ENCODE measurements at places on chromosomes 3 and 15. TPM values are rescaled to one million over a fixed set of nuclear protein-coding genes. Genes with fewer than 3 reads are reported as not detected.

- H3K27ac ChIP-seq, result no peak overlapping the region
- no peaks in the 10 kb centered on the region for H3K36me3 ChIP-seq
- no peaks in the 10 kb centered on the region for H3K4me1 ChIP-seq
Observed at GRCh38 chr3:192840143-192840836, 77.4 kb downstream of the MB21D2 start.

DNA sequence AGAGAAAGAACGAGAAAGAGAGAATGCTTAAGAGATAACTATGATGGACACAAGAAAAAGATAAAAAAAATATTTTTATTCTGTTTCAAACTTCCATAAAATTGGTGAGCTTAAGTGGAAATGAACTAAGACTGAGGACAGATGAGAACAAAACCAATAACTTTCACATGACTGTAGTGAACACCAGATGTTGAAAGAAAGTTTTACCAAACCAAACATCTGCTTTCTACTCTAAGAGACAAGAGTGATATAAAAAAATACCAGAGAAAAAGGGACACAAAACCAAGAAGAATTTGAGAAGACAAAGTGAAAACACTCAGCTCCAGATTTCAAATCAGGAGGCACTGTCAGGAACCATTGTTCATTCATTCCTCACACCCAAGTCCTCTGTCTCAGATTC is 147.9 kb downstream of the IMPG2 start:
- H3K4me1 ChIP-seq, result no peaks in the 10 kb centered on the region
- no peaks in the 10 kb centered on the region for H3K27me3 ChIP-seq
- DNase-seq, result no peak
- H3K27ac ChIP-seq, result no peak overlapping the region

DNA sequence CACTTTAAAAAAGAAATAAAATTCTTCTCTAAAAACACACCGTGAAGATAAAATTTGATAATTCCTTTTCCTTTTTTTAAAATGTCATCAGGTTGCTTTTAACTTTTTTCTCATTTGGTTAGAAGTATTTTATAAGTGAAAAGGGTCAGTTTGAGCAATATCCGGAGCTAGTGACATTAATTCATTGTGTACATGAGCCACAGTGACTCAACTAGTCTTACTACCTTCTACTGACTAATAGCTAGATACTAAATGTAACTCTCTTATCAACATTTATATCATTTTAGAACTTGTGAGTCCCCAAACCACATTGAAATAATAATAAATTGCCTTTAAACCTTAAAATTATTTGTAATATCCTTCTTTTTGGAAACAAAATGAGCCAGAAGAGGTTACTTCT is 101.2 kb upstream of the ZBTB20 start:
- H3K4me1 ChIP-seq, result no peaks in the 10 kb centered on the region
- no peaks in the 10 kb centered on the region for H3K36me3 ChIP-seq
- DNase-seq, result no peak
- H3K27me3 ChIP-seq, result no peaks in the 10 kb centered on the region
- H3K27ac ChIP-seq, result no peak overlapping the region

DNA sequence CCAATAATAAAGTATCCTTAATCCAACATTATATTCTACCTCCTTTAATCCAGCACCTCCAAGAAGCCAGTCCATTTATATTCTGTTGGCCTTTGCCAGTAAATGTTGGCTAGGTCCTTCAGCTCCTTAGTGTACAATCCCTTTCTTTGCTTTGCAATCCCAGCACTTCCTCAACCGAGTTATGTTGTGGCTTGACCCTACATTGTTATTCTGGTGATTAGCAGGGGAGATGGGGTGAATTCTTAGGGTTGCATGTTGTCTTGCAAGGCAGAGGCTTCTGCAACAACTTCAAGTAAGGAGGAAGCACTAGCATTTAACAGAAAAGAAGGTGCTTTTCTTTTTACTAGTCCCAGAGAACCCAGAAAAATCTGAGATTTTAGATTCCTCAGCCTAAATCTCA is 127.2 kb downstream of the CD47 start:
- H3K36me3 ChIP-seq, result no peaks in the 10 kb centered on the region
- no peaks in the 10 kb centered on the region for H3K4me1 ChIP-seq
- H3K4me3 ChIP-seq, result no peak overlapping the region
- no peak overlapping the region for H3K27ac ChIP-seq
- no peak for DNase-seq

DNA sequence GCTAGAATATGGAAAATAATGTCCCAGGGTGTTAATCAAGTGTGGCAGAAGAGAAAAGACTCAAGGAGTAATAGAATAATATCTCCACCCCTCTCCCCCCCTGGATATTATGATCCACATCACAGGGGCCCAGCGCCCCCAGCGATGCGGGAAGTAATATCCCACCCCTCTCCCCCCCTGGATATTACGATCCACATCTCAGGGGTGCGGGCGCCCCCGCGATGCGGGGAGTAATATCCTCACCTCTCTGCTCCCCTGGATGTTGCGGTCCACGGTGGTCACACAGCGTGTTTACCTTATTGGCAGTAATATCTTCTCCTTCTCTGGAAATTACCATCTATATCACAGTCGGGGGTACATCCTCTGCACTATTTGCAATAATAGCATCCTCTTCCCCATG is 97.1 kb upstream of the OSBPL11 start:
- DNase-seq, result no peak
- no peak overlapping the region for H3K4me3 ChIP-seq
- no peaks in the 10 kb centered on the region for H3K27me3 ChIP-seq
- H3K36me3 ChIP-seq, result no peaks in the 10 kb centered on the region

- H3K36me3 ChIP-seq, result no peaks in the 10 kb centered on the region
- H3K27me3 ChIP-seq, result no peaks in the 10 kb centered on the region
- no peak overlapping the region for H3K27ac ChIP-seq
- no peaks in the 10 kb centered on the region for H3K4me1 ChIP-seq
- H3K4me3 ChIP-seq, result no peak overlapping the region
Observed at GRCh38 chr15:43527802-43528541, 10.6 kb downstream of the MAP1A start.

GRCh38 chr3:73378207-73378606 is 246.5 kb downstream of the PDZRN3 start:
- H3K27me3 ChIP-seq, result no peaks in the 10 kb centered on the region
- no peaks in the 10 kb centered on the region for H3K4me1 ChIP-seq
- no peak overlapping the region for H3K4me3 ChIP-seq
- H3K36me3 ChIP-seq, result no peaks in the 10 kb centered on the region
- DNase-seq, result no peak

CACNA1D gene
- 22.8 TPM for polyA plus RNA-seq

LYZL4 gene
- polyA plus RNA-seq, result not detected
